ENCODE measurements at places on chromosomes 4 and X.

DNA sequence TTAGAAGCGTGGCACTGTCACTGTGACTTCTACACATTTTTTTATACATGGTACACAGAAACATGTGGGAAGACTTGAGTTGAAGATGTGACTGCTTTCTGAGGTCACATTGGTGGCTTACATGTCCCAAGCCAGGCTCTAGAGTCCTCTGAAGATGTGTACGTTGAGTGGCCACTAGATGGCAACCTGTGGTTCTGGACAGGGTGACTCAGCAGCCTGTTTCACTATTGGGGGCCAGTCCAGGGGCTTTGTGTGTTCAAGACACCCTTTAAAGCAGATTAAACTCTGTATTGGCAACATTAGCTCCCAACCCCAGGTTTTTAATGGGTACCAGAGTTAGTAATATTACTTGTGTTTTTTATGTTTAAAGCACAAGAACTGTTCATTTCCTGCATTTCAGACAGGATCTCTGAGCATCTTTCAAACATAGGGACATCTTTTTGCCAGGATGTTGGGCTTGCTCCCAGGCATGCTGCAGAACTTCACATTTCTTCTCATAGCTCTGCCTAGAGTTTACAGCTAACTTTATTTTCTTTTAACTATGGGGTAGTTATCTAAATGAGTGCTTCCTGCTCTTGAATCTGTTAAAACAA, 53.0 kb downstream of the DCUN1D4 start:
- DNase-seq, result peak; percentile 30

DNA sequence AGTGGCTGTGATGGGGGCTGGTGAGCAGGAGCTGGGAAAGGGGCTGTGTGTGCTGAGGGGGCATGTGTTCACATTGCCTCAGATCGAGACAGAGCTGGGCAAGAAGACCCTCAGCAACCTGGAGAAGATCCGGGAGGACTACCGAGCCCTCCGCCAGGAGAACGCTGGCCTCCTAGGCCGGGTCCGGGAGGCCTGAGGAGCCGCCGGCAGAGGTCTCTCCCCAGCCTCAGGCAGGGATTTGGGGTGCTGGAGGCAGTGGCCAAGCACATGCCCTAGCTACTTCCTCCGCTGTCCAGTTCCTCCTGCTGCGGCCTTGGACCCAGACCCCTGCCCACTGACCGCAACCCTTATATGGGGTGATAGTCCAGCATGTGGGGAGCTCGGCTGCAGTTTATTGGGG, 14.4 kb downstream of the FOXP3 start:
- no peak for DNase-seq

DNA sequence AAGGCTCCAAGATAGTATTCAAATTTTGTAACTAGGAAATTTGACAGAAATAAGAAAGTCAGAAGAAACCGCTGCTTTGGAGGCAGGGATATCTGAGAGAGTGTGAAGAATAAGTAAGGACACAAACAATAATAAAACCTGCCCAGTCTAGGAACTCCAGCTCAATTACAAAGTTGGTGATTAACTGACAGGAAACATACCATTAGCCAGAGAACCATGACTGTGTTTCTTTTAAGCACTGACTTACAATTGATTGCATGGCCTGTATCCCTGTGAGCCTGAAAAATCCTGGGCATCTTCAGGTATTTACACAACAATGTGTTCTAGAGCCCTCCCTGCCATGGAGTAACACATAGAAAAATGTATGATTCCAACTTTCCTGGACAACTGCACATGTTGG, 127.4 kb downstream of the GRIA3 start:
- DNase-seq, result no peak

DNA sequence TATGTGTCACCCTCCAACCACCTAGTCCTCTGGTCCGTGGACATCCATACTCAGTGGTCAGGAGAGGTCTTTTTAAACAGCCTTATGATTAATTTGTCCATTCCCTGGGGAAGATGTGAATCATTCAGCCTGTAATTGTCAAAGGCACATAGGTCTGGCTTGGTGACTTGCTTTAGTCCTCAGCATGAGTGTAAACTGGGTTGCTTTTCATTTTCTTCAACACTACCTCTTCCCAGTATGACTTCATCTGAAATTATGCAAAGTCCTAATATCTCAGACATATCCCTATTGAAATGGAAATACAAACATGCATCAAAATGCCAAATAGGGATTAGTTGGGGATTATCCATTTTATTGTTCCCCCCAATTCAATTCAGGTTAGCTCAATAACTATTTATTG, 208.3 kb upstream of the AMOT start:
- no peak for DNase-seq

DNA sequence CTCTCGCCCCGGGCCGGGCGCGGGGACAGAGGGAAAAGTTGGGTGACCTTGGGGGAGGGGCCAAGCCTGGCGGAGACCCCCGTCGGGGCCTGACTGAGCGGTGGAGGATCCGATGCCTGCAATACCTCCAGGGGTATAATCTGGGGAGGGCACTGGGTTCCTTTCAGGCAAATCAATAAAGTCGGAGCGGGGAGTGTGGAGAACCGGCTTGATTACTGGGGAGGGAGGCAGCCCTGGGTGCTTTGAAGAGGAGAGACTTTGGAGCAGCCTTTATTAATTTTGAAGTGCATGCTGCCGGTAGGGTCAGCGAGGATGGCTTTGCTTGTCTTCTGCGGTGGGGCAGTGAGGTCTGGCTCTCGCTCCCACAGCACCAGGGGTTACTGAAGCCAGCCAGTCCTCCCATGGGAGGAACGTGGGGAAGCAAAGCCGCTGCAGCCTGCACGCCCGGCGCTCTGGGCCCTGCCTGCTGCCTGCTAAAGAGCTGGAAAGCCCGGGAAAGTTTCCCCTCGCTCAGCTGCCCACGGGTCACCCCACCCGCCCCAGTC, 403 bp upstream of the LGI2 start:
- no peak for DNase-seq

DNA sequence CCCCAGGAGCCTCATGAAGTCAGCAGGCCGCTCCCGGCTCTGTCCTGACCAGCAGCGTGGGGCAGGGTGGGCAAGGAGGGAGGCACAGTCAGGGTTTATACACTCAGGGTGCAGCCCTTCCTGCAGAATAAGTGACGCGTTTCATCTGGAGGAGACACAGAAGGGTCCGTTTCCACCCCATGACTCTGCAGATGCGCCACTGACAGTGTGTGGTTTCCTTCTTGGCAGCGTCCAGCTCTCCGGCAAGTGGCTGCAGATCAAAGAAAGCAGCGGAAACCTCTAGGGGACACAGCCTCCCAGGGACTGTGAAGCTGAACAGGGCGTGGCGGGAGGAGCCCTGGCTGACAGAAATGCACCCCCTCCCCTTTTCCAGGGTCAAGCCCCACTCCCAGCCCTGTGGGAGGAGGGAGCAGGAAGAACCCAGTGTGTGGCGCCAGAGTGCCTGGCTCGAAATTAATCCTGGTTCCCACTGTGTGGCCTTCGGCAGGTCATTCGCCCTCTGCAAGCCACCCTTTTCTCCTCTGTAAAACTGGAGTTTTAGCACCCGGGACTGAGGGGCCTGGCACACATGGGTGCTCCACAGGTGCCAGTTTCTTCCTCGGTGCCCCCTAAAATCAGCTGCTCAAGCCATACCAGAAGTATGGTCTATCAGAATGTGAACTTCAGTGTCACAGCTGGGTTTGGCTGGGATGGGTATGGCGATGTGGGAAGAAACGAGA, 17.3 kb upstream of the TBC1D14 start:
- DNase-seq, result no peak

DNA sequence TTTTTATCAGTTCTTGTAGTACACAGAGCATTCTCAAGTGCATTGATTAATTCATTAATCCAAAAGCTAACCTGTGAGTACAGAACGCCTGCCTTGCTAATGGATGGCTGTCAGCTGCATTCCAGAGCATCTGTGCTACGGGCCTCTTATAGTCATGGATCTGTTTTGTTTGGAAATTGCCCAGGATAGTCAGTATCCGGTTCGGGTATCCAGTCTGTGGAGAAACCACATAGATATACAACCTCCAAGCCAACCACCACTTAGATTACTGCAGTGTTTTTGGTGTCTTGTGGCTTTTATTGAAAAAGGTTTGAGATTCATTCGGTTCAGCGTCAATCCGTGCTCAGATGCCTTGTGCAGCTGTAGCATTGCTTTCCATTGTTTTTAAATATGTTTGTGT, 4.0 kb downstream of the LAP3 start:
- no peak for DNase-seq

DNA sequence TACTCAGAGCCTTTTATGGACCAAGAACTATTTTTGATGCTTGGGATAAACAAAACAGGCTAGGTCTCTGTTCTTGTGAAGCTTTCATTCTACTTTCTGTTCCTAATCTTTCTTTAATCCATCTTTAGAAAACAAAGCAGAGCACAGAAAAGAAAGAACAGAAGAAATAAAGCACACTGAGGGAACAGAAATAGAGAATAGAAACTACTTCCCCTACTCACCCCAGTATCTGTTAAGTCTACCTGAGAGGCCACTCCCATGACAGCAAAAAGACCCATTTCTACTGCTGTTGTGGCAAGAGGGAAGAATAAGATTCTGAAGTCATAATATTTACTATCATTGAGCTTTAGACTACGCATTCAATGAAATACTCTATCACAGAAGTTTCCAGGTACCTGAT, 9.2 kb downstream of the RFC1 start:
- DNase-seq, result no peak

DNA sequence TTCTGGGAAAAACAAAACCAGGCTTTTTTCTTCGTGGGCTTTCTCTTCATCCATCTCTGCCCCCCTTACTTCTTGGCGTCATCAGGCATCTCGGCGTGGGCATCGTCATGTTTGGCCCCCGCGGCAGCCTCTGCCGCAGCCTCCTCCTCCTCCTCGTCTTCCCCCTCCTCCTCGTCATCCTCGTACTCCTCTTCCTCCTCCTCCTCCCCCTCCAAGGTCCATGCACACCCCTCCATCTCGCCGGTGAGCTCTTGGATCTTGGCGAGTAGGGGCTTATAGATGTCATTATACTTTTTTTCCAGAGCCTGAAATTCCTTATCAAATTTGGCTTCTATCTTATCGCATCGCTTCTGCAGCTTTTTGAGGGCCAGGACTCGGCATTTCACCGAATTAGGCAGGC, 488 bp downstream of the NAP1L5 start:
- DNase-seq, result no peak

DNA sequence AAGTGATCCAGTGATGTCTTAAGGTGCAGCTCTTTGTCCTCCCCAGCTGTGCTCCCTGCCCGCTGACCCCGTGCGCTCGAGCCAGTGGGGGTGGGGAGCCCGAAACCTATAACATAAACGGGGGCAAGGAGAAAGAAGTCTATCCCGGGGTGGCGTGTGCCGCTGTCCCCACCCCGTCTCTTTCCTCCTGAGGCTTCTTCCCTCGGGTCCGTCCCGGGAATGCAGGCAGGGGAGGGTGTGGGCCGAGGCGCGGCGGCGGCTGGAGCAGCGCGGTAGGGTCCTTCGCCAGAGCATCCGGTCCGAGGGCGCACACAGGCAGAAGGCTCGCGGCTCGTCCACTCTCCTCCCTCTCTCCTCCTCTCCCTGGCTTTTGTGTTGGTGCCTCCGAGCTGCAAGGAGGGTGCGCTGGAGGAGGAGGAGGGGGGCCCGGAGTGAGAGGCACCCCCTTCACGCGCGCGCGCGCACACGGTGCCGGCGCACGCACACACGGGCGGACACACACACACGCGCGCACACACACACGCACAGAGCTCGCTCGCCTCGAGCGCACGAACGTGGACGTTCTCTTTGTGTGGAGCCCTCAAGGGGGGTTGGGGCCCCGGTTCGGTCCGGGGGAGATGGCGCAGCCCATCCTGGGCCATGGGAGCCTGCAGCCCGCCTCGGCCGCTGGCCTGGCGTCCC, at the start of gene RAB33A:
Gene RAB33A (plus strand): TSS at position 517 of the 681 bp plus-strand sequence. CDS start 101 bp downstream, at position 618.
- DNase-seq, result no peak

DNA sequence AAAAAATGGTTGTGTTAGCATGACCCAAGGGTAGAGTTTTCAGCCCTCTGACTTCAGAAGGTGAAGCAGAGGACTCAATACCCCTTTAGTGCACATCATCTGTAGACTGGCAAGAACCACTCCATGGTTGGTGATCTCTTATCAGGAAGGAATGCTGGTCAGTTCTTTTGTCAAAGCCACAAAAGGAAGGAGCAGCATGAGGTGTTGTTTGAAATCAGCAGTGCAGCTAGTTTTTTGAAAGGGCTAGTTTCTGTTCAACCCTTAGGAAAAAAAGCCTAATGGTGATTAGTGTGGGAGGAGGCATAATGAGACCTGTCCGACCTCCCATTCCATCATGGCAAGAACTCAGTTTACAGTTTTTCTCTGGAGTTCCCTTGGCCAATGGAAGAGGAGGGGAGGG, 362.0 kb upstream of the CT83 start:
- DNase-seq, result no peak

GRCh38 chr4:149995134-149995756, 83.0 kb upstream of the DCLK2 start:
- no peak for DNase-seq

DNA sequence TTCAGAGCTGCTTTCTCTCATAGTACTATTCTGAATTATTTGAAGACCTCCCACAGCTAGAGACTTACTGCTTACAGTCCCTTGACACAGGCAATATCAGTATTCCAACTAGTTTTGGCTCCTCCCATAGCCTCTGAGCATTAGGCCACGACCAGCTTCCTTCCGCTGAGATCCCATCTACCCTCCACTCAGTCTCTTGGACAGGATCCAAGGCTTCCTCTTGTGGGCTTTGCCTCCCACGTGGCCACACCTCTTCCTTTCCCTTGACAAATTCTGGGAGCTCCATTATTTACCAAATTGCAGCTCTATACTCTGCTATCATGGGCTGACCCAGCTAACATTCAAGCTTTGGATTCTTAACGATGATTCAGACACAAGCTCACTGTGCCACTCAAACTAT, 470.4 kb upstream of the GALNT7 start:
- DNase-seq, result no peak

DNA sequence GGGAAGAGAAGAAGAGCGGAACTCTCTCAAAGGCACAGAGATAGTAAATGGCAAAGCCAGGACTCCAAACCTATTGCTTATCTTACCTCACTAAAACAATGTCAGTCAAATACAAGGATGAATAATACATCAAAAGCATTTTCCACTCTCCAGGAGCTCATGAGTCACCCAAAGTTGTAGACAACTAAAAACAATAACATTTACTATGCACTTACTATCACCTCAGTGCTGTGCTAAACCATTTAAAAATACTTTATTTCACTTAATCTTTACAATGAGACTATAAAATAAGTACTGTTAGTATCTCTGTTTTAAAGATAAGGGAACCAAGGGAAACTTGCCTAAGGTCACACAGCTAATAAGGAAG, 163.2 kb upstream of the SPANXC start:
- DNase-seq, result no peak

DNA sequence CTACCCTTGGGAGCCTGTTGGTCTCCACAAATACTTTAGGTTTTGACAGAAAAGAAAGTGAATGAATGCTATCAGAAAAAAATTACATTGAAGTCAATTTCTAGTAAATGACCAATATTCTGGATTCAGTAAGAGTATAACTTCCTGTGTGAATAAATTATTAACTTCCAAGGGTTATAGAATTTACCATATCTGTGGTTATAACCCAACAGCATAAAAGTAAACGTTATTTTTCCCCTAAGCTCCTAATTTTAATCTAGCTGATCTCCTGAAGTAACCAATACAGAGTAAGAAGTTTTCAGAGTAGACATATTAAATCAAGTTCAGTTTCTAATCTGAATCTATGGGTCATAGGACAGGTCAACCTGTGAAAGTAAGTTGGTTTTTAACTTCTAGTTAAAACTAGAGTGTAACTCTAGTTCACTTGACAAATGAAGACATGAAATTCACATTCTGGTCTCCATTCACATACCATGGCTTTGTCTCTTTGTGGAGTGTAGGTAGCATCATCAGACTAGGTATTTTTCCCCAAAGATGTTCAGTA, 22.8 kb downstream of the DTHD1 start:
- no peak for DNase-seq

Measured in activated T-cell treated with anti-CD3 and anti-CD28 coated beads for 4 hours (primary cell).